ENCODE measurements at places on chromosomes 11 and 22.

- DNase-seq: no peak
These were observed 325.9 kb downstream of the MIAT start for GRCh38 chr22:26983311-26983710.

GRCh38 chr11:13114566-13115379 is 105.7 kb downstream of the RASSF10 start:
- DNase-seq: no peak

- DNase-seq: no peak
These were observed 4.0 kb downstream of the APOL4 start for GRCh38 chr22:36197514-36198146.

DNA sequence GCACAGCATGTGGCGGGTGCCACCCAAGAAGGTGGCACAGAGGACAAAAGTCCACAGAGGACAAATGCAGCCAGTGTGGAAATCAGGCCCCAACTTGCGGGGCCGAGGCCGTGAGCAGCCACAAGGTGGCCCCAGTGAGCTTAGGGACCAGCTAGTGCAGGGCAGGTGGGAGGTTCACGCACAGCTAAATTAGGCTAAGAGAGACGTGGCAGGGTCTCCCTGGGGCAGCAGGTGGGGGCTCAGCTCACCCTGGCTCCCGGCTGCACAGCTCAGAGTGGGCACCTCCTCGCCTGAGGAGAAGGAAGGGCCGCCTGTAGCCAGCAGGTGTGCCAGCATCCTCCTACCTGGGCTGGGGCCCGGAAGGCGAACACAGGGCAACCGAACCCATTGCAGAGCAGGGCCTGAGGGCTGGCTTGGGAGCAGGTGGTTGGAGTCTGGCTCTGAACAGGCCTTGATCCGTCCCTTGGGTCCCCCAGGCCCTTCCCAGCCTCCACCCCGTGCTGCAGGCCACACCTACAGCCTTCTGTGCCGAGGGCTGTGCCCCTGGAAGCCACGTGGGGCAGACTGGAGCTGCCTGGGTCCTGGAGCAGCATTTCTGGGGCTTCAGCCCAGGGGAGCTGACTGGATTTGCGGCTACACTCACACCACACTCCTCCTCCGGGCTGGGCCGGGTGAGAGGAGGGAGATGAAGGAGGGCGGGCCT is 26.1 kb upstream of the CELSR1 start:
- peak; percentile 85 for DNase-seq

- no peak for DNase-seq
These were observed 6.8 kb downstream of the TOM1 start for GRCh38 chr22:35306350-35306967.

GRCh38 chr11:60029015-60029632 is 11.1 kb upstream of the OOSP2 start:
- no peak for DNase-seq

- DNase-seq: no peak
These were observed 448.3 kb upstream of the DDI1 start for GRCh38 chr11:103587901-103588788.

- DNase-seq: no peak
These were observed 779.3 kb downstream of the DLG2 start for GRCh38 chr11:84847842-84848241.

- DNase-seq: no peak
These were observed 15.7 kb downstream of the PLAAT3 start for GRCh38 chr11:63598556-63598955.

GRCh38 chr22:40855979-40856512 is 393 bp downstream of the ST13 start:
- DNase-seq: peak; percentile 2

- DNase-seq: no peak
These were observed 1.9 kb upstream of the P2RY6 start for GRCh38 chr11:73270016-73270854.

All from NCI-H1694 (cell line).